ENCODE measurements at places on chromosomes 6 and 20.

- no peak for DNase-seq
These were observed 17.3 kb downstream of the SMAP1 start for GRCh38 chr6:70684794-70685493.

GRCh38 chr6:13217206-13217905 is 111.0 kb downstream of the TBC1D7 start:
- peak; percentile 73 for DNase-seq

DNA sequence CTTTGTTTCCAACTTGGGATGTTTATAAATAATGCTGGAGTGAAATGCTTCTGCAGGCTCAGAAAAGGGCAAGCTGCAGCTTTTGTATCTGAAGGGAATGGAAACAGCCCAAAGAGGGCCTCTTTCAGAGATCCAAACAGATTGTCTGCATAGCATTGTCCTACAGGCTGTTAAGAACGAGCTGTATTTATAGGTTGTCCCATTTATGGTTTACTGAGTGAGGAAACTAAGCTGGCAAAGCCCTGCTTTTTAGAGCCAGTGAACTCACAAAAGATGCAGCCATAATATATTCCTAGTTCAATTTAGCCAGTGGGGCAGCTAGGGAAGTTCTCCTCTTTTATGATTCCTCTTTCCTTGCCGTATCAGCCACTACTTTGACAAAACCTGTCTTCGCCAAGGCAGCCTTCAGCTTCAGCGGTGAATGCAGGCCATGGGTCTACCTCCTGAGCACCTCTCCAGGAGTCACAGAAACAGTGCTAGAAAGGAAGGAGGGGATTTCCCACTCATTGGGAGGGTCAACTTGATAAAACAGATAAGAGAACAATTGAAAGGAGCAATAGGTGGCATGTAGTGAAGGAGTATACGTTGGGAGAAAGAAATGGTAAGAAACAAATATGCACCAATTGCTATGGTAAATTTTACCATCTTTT is 15.0 kb downstream of the KIAA0319 start:
- no peak for DNase-seq

GRCh38 chr6:46281110-46281509 is 110.3 kb upstream of the ENPP5 start:
- DNase-seq: no peak

DNA sequence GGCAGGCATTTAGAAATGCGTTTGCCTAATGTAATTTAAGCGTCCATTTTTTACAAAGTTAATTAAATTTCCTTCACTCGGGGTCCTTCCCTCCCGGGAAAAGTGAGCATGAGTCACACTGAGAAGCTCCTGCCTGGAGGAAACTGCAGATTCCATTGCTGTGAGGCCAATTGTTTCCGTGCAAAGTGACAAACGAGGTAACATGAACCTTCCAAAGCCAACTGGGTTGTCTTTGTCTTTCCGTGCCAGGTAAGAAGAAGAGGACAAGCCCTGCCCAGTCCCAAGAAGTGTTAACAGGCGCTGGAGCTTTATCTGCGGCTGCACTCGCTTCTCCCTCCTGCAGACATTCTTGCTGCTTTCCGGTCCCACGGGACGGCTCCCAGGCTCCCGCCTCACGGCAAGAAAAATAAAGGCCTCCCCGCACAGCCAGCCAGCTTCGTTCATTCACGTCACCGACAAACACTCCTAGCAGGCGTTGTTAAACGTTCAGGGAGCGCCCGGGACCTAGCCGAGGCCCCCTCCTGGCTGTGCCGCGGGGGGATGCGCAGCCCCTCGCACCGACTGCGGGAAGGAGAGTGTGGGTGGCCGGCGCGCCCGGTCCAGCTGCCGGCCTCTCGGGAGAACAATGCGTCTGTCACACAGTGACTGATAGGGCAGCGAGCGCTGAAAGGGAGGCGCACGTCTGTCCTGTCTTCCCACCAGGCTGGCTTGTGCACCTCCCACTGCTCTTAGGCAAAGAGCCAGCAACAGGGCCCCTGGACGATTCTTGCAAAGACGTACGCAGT is 61.5 kb upstream of the HDDC2 start:
- DNase-seq: peak; percentile 90

GRCh38 chr20:57164872-57165271 is 101.6 kb downstream of the BMP7 start:
- no peak for DNase-seq

- no peak for DNase-seq
These were observed 113.0 kb upstream of the TMEM170B start for GRCh38 chr6:11424395-11425034.

DNA sequence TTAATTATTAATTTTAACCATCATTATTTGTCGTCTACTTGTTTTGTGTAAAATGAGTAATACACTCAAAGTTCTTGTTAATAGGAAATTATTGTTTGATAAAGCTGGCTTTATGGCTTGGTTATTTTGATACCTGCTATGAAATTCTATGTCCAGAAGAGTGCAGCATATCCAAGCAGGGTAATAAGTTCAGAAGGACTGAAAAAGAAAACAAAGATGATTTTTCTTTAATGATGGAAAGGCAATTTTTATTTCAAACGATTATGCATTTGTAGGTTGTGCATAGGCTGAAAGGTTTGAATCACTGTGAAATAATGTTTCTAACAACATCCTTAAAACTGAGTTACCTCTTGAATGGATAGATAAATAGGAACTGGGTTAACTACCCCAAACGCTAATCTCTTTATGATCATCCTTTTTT is 1.4 kb upstream of the MAN1A1 start:
- peak; percentile 44 for DNase-seq

- DNase-seq: no peak
These were observed 198.2 kb downstream of the ERMARD start for GRCh38 chr6:169949511-169950097.

DNA sequence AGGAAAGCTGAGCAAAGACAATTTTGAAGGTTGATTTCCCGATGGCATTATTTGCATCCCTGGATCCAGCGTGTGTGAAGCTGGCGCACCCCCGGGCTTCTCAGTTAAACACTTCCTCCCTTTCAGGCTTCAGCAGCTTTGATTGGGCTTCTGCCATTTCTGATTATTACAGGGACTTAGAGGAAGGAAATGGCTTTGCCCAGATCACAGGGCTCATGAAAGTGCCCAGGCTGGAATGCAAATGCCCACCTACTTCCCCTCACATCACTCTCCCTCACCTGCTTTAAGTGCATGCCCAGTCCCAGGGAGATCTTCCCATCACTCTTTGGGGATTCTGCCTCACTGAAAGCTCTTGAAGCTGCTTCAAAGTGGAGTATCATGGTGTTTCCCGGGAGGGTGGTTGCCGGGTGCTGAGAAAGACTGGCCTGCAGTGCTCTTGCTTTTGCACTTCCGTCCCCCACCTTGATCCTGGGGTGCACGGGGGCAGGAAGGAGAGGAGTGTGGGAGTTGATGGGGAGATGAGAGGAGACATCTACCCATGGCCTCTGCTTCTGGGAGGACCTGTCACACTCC is 28.3 kb downstream of the PHACTR3 start:
- no peak for DNase-seq

GRCh38 chr6:8940356-8940755 is 505.0 kb upstream of the SLC35B3 start:
- DNase-seq: no peak

DNA sequence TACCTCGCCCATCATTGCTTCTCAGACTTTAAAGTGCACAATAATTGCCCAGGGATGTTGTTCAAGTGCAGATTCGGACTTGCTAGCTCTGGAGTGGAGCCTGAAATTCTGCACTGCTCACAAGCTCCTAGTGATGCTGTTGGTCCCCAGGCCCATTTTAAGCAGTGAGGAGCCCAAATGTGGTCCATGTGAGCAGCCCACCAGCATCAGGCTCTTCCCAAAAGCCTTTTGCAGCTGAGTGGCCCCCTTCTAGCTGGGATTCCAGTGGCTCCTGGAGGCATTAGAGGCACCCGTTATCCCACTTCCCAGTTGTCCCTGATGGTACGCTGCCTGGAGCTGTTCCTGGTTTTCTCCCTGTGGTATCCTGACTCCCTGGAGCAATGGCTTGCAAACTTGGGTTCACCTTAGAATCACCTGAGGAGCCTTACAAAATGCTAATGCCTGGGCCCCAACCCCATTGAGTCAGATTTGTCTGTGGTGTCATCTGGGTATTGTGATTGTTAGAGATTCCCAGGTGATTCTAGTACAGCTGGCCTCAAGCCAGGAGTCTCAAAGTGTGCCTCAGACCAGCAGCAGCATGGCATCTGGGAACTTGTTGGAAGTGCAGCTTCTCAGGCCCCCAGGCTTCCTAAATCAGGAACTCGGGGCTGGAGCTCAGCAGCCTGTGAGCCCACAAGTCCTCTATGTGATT is 186.9 kb upstream of the SLC24A3 start:
- no peak for DNase-seq

- peak; percentile 40 for DNase-seq
These were observed 44.7 kb upstream of the CNKSR3 start for GRCh38 chr6:154555073-154555677.
